Kidney (tissue), 22 donors: ENCODE measurements at places on chromosomes 6 and 20. TPM values are rescaled to one million over a fixed set of nuclear protein-coding genes. Genes with fewer than 3 reads are reported as not detected.

BTN1A1 gene
- not detected for polyA plus RNA-seq

- DNase-seq, result no peak
These were observed 180.5 kb downstream of the MCHR2 start for GRCh38 chr6:99813565-99813964.

- DNase-seq, result peak; percentile 43
These were observed 146.9 kb upstream of the SGK1 start for GRCh38 chr6:134464690-134465411.

OPRM1 gene
- polyA plus RNA-seq, result not detected

DEFB124 gene
- polyA plus RNA-seq, result not detected
